SK-N-SH (cell line): ENCODE measurements at places on chromosomes 2 and 18.

- DNase-seq = no peak
Observed at GRCh38 chr2:156680266-156680665, 244.1 kb downstream of the GPD2 start.

DNA sequence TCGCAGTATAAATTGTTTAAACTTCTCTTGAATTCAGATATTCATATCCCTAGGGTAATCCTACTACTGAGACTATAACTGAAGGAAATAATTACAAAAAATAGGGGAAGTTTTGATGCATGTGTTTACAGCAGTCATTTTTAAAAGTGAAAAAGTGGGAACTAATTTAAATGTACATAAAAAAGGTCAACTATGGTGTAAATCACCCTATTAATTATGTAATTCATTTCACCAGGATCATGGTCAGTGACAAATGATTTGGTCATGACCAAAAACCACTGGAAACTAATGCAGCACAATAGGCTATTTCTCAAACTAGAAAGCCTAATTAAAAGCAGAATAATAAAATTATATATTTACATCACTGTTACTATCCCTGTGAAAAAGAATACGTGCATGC, 5.0 kb upstream of the CNGA3 start:
- no peak for DNase-seq

DNA sequence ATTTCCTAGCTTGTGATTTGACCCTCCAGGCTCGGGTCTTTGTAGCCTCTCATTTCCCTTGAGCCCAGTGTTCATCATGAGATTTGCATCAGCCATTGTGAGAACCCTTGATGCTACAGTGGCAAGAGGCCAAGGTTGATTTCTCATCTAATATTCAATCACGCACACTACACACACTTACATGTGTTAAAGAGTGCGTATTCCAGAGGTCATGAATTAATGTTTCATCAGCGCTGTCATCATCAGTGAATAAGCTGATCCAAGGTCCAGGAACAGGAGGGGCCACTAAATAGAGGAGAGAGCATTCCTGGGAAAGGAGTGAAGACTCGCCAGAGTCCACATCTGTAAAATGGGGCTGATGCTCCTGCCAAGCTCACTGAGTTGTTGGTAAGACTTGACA, 276.1 kb upstream of the SIX2 start:
- no peak for DNase-seq

DNA sequence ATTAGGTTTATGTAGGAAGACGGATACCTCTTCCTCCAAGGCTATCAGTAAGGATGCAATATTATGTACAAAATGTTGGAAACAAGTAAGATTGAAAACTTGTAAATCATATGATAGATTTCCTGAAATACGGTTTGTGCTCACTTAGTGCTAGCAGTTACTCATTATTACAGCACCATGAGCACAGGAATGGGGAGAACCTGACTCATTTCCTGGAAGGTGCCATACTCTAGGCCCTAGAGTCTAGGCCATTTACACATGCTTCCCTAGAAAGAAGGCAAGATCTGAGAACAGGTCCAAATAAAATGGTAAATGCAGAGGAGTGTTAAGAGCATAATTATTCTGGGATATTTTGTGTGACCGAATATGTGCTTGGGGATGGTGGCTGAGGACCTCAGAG, 467.7 kb upstream of the CELF4 start:
- no peak for DNase-seq

DNA sequence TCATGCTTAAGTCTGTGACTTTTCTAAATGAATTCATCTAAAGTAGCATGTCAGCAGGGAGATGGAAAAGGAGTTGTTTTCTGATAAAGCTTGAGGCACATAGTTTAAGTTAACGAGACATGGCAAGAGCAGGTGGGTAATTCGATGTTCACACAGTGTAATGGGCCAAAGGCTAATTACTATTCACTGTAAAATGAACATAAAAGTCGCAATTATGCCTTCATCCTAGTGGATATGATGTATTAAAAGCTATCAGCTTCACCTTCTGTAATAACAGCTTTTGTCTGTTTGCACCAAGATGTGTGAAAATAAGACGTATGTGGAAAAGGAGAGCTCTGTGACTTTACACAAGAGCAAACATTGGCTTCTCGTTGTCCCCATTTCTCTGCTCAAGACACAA, 94.2 kb upstream of the CDH20 start:
- DNase-seq = no peak

- no peak for DNase-seq
Observed at GRCh38 chr18:66560094-66560493, 43.8 kb downstream of the CDH19 start.

GRCh38 chr2:186641132-186641806, 51.4 kb downstream of the ITGAV start:
- DNase-seq = no peak

GRCh38 chr18:38572554-38573111, 1007.0 kb upstream of the CELF4 start:
- no peak for DNase-seq

GRCh38 chr2:181152226-181152625, 171.8 kb downstream of the UBE2E3 start:
- no peak for DNase-seq

DNA sequence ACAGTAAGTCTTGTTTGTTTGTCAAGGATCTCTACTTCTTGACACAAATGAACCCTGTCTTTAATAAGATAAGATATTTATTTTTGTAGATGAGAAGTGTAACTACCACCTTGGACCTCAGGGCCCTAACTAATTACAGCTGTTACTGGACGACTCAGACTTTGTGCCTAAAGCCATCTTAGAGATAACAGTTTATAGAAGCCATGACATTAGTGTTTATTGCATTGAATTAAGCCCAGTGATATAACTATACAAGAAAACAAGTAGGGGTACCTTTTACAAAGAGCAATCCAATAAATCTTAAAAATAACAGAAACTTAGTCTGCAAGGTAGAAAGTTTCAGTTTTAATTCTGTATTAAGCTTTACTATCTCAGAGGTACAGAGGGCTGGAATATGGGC, 119.0 kb downstream of the HIBCH start:
- no peak for DNase-seq

- no peak for DNase-seq
Observed at GRCh38 chr2:189552334-189552990, 28.1 kb downstream of the SLC40A1 start.

DNA sequence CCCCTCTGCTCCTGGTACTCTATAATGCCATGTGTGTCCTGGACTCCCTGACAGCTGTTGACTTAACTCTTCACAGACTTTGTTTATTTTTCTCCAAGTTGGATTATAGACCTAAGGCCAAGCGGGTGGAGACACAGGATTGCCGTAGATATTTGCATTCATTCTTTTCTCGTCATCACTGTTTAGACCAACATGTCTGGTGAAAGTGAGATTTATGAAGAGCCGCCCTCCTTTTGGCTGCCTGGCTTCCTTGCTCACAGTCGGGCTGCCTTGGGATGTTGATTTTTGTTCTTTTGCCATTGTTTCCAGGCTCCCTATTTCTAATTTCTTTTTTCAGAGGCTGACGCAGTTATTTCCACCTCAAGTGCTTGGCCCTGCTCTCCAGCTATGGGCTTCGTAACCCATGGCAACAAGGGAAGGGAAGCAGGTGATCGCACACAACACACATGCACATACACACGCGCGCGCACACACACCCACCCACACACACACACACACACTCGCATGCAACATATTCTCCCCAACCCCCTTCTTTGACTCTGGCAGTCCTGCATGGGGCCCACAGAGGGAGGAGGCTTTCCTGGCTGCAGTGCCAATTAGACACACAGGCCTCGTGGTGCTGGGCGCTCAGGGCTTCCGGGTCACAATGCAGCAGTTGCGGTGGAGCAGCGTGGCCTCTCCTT, 296.5 kb downstream of the MTX2 start:
- DNase-seq = no peak

DNA sequence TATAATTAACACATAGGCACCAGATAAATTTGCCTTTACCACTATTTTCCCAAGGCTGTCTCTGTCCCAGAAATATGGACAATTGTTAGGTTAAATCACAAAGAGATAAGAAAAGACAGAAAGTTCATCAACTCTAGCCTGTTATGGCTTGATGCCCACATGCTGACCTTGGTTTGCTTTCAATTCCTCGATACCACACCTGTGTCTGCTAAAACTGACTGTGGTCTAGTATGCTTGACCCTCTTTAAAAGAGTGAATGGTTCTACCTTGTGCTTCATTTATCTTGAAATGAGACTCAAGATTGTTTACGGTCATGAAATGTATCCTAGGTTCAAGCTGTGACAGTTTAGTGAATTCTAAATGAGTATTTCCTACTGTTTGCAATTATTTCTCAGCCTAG, 909.0 kb upstream of the LRRTM1 start:
- no peak for DNase-seq

DNA sequence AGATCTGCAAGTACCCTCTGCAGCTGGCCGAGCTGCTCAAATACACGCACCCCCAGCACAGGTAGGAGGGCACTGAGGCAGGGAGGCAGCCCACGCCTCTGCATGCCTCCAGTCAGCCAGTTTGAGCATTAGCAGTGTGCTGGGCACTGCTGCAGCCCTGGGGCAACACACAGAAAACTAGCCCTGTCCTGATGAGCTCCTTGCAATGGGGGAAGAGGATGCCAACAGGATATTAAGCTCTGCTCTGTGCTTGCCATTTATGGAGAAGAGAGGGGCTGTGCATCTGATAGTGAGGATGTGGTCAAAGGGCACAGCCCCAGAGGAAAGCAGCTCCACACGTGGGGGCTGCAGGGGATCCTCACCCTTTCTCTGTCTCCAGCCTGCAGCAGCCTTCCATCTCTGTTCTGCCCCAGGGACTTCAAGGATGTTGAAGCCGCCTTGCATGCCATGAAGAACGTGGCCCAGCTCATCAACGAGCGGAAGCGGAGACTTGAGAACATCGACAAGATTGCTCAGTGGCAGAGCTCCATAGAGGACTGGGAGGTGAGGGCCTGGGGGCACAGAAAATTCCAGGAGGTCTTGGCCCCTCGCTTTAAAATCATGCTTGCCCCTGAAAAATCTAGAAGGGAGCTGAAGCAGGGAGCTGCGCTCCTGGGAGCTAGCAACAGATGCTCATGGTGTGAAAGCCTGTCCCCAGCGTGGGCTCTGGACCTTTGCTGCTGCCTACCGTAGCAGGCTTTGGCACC, 51.7 kb downstream of the FAM168B start:
- DNase-seq = no peak

GRCh38 chr18:43442571-43442970, 165.3 kb upstream of the SYT4 start:
- DNase-seq = no peak

DNA sequence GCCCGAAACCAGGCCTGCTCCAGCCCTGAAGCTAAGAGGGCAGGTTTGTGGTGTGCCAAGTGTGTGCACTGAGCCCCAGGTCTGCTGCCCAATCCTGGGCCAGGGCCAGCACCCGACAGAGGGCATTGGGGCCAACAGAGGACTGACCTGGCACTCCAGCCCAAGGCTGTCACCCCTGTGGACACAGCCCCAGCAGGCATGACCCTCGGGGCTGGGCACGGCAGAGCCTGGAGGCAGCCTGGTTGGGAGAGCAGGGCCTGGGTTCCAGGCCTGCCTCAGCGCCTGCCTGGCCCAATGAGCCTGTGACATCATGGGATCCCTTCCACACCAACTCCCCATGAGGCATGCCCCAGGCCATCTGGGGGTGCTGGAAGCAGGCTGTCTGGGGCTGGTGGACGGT, 10.8 kb upstream of the SNED1 start:
- DNase-seq = no peak

DNA sequence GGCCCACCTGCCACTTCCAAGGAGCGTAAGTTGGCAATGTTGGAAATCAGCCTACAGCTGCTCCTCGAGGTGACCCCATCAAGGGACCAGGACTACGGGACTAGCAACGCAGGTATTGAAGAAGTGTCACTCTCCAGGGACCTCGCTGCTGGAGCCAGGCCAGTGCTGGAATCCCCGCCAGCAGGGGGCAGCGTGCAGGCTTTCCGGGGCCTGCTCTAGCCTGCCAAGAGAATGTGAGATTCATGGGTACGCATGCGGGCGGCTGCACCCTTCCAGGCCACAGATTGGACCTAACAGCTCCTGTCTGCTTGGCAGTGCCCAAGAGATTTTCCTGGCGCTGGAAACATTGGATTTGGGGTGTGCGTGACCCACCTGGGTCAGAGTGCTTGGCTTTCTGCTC, 182.8 kb upstream of the RAB12 start:
- DNase-seq = no peak

DNA sequence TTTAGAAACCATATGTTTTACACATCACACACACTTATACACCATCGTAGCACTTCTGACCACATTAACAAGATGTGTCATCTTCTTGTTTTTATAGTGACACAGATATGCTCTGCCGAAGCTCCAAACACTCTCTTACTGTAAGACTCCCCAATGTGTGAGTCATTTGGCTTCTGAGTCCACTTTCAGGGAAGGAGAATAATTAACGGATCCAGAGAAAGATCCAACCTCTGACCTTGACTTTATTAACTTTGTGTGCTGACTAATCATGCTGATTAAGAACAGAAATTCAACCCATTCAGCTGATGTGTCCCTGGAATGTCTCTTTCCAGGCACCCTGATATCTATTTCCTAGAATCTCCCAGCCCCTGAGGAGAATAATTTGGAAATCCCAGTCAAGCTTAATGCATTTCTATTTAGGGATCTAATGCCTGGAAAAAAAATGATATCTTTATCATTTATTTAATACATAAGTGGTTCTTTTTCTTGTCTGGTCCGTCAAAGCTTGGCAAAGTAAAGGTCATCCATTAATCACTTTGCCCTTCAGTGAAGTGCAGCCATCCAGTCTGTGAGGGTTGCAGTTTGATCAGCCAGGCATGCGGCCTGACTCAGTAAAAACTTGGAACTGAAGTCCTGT, 615.8 kb upstream of the SYT4 start:
- no peak for DNase-seq

GRCh38 chr2:15769676-15770547, 170.4 kb upstream of the MYCN start:
- DNase-seq = no peak

DNA sequence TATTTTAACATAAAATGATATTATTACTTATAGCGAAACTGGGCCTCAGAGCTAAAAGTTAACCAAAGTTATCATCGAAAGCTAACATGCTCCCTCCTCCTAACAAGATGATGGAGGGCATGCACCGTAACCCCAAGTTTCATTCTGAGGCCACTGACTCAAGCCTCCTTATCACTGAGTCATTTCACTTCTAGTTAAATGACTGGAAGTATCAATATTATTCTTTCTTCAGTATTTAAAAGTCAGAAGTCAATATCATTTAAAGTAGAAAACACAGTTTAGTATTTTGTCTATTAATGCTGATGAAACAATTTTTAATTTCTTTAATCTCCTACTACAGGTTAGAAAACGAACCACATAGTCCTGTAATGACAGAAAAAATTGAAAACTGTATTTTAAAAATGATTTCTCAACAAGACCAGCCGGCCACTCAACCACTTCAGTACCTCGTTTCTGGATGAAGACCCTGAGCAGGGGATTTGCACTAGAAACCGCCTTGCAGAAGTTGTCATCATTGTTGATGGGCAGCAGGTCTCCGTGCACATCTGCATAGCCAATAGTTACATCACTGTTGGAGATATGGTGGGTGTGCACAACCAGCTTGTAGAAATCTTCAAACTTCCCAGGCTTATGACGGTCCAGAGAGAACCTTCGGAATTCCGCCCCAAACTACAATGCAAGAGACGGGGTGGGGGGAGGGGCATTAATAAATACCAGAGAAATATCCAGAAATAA, 44.9 kb downstream of the PARD6G start:
- DNase-seq = no peak

GRCh38 chr2:118153433-118153832, 65.2 kb downstream of the INSIG2 start:
- DNase-seq = no peak

GRCh38 chr18:22545066-22545760, 127.5 kb upstream of the CTAGE1 start:
- DNase-seq = no peak
